Upper lobe of right lung (tissue), 1 donor: ENCODE measurements at places on chromosomes 2 and 18. TPM values are rescaled to one million over a fixed set of nuclear protein-coding genes. Genes with fewer than 3 reads are reported as not detected.

DNA sequence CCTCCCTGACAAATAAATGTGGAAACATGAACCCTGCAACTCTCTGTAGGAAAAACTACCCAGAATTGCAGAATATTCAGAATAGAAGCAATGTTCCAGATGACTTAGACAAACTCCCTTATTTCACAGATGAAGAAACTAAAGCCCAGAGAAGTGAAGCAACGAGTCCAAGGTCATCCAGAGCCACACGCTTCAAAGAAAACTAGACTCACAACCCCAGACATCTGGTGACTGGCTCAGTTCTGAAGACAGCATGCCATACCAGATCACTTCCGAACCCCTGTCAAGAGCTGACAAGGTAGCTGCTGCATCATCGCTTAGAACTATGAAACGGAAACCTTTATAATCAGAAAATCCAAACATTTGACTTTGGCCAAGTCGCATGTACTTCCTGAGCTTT, 101.3 kb downstream of the PID1 start:
- H3K4me1 ChIP-seq, result no peaks in the 10 kb centered on the region
- DNase-seq, result no peak
- H3K4me3 ChIP-seq, result no peak overlapping the region
- no peak overlapping the region for H3K27ac ChIP-seq

- no peak for DNase-seq
- no peak overlapping the region for H3K4me3 ChIP-seq
- H3K27ac ChIP-seq, result no peak overlapping the region
- H3K27me3 ChIP-seq, result no peaks in the 10 kb centered on the region
Observed at GRCh38 chr18:9570255-9570654, 44.1 kb downstream of the PPP4R1 start.

DNA sequence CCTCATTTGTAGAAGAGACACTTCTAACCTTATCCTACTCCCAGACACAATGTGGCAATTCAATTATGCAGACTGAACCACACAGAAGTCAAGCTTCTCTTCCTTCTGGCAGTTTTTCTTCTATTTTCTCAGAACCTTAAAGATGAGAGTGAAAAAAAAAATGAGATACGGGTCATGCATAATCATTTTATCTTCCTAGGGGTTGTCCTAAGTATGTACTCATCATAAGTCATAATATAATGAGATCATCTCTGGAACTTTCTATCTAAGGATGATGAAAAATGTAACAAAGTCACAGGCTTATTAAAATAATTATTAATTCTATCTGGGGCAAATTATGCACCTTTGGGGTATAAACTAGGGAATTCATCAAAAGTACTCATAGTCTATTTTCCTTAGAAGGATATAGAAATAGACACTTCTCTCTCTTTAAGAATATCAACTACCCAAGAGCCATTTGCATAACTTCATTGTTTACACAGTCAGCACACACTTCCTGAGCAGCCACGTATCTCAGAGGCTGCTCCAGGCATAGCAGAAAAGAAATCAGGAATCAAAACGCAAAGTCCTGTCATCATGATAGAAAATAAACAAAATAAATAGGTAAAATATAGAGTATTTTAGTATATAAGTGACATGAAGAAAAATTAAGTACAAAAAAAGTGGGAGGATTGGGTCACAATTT, 345.9 kb upstream of the SPHKAP start:
- H3K36me3 ChIP-seq, result no peaks in the 10 kb centered on the region
- H3K27ac ChIP-seq, result no peak overlapping the region
- no peaks in the 10 kb centered on the region for H3K4me1 ChIP-seq
- no peak for DNase-seq
- H3K4me3 ChIP-seq, result no peak overlapping the region

- no peak overlapping the region for H3K4me3 ChIP-seq
- peaks cover 9% of the 10 kb centered on the region for H3K4me1 ChIP-seq
- no peak overlapping the region for H3K27ac ChIP-seq
Observed at GRCh38 chr2:147639891-147640290, 204.9 kb upstream of the ACVR2A start.

The ANKRD53 gene
- total RNA-seq, result 0.38 TPM

DNA sequence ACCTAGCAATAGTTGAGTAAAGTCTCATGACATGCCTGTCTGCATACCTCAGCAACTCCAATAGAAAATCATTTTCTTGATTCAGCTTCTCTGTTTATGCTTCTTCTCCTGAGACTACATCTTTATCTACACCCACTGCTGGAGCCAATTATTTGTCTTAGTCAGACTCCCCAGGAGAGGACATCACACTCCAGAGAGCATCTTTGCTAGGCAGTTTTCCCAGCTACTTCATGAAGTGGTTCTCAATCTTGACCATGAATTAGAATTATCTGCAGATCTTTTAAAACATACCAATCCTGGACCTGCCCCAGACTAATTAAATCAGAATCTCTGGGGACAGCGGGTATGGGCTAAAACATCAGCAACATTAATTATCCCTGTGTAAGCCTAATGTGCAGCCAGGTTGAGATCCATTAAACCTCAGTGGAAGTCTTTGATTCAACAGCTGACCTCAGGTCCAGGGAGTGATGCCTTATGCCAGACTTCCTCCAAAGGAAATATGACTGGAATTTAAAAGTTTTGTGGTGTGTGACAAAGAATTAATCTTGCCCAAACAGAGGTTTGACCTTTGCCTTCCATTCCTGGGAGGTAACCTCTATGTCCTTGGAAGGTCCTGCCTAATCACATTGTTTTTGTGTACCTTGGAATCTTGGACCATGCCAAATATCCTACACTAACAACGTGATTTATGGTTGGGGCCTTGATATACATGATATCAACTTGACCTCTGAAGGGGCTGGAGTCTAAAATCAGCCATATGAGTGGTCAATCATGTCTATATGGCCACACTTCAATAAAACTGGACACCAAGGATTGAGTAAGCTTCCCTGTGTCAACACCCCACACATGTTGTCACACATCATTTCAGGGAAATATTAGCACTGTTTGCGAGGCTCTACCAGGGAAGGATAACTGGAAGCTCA, 99.3 kb upstream of the DNAJC10 start:
- no peaks in the 10 kb centered on the region for H3K27me3 ChIP-seq
- H3K27ac ChIP-seq, result no peak overlapping the region
